WTC11 (cell line): ENCODE measurements at places on chromosomes 2 and 18.

GRCh38 chr2:10839813-10840212, 27.2 kb upstream of the PDIA6 start:
- DNase-seq, result peak; percentile 61

DNA sequence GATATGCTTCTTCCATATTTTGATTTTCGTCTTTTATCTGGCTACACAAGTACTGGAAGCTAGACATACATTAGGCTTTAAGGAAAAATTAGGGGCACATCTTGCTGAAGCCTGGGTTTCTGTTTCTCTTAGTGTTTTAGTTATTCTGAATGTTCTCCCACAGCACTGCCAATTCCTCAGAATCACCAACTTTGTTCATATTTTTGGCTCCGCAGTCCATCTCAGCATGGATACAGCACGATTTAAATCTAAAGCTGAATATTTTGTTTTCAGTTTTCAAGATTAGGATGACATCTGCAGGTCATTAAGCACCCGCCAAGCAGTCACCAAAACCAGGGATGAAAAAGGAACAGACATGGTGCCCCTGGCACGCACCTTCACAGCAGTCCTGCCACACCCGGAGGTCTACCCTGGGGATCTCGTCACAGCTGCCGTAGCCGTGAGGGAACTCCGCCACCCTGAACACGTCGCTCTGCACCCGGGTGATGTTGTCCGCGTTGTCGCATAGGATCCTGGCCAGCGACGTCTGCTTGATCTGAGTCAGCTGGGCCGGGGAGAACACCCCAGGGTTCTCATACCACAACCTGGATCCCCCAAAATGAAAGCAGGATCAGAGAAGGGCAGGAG, 101.2 kb downstream of the PXDN start:
- DNase-seq, result no peak

DNA sequence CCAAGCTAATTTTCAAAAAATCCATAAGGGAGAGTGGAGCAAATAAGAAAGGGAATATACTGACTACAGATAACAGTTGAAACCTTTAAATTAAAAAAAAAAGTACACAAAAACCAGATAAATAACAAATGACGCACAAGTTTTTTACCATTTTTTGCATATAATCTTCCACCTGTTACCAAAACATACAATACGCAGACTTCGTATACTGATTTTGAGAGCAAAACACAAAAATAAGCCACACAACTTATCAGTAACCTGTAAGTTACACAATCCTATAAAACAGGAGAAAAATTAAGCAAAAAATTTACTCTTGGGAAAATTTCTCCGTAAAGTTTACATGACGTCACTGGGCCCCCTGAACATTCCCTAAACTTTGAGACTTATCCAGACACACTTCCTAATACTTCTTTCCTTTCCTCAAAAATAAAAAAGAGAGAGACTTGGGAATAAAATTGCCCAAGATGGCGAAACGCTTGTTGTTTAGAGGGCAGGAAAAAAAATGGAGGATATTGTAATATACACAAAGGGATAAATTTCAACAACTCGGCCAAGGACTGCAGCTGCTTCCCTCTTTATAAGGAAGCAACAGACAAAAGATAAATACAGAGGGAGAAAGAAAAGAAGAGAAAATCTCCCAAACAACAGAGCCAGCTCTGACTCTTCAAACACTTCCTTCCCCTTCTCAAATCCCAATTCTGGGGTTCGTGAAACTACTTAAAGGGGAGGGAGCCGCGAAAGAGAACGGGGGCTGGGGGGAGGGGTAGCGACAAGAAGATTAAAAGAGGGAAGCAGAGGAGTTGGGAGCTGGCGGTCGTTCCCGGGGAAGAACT, 1.6 kb downstream of the BAZ2B start:
- DNase-seq, result no peak

DNA sequence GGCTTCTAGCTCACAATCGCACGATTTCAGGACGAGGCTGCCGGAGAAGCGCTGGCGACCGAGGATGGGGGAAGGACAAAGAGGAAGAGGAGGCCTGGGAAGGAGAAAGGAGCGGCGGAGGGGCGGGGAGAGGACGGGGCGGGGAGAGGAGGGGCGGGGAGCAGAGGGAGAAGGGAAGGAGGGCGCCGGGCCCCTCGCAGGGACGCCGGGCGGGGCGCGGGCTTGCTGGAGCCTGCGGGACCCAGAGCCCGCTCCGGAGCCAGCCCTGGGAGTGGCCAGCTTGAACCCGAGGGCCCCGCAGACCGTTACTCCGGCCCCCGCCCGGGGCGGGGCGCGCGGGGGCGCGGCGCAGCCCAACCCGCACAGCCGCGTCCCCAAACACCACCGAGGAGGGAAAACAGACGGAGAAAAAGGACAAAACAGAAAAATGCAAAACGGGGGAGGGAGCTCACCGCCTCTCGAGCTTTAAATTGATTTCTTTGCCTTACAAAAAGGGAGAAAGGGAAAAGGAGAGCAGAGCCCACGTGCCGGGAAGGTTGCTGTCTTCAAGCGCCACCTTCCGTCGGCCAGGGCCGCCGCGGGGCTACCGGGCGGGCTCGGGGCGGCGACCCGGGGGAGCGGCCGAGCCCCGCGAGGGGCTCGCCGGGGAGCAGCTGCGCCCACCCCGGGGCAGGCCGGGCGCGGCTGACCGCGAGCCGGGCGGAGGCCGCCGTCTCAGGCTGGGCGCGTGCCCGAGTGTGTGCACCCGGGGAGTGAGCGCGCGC, 781 bp upstream of the SOX11 start:
- peak; percentile 49 for DNase-seq

GRCh38 chr2:71299507-71299906, 32.1 kb upstream of the ZNF638 start:
- DNase-seq, result no peak

DNA sequence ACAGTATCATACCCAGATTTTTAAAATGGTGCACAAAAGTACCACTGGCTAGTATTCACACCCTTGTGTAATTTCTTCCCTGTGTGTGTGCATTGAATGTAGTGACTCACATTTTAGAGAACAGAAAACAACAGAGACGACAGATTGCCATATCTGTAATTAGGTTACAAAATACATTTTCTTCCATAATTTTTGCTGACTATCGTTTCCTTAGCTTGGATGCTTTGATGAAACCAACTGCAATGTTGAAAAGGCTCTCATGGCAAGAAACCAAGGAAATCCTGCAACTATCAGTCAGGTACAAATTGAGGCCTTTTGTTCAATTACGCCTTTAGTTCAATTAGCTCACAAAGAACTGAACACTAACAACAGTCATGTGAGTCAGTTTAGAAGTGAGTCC, 484.4 kb downstream of the ZNF804A start:
- DNase-seq, result no peak

DNA sequence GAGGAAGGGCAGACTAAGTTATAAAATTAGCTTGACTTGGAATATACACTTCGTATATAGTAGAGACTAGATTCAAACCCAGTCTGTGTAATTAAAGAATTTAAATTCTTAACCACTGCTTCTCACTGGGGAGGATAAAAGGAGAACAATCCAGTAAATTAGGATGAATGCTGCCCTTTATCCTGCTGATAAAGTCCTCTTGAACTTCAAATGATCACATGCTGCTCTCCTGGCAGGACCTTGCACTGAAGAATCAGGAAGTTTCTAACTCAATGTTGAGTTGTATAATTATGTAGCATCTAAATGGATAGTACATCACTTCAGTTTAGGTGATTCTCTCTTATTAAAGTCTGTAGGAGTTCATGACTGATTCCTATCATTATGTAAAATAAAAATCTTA, 1179.7 kb downstream of the DSC3 start:
- DNase-seq, result no peak

DNA sequence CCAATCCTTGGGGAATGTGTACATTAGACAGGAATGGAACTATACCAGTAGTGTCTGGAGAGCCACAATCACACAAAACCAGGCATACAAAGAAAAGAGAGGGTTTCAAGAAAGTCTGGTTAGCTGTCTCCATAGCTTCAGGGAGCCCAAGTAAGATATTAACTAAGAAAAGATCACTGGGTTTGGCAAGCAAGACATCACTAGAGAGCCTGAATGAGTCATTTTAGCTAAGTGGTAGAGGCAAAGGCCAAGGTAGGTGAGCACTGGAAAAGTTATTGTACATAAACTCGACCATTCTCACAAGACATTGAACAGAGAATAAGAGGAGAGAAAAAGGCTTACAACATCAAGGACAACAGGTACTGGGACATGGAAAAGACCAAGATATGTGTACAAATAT, 143.8 kb upstream of the ARL4C start:
- DNase-seq, result no peak
